Femur (tissue), 1 donor: ENCODE measurements at places on chromosomes 4 and X.
A peak's percentile ranks its signal among the peaks of the same experiment; 100 is the strongest.

DNA sequence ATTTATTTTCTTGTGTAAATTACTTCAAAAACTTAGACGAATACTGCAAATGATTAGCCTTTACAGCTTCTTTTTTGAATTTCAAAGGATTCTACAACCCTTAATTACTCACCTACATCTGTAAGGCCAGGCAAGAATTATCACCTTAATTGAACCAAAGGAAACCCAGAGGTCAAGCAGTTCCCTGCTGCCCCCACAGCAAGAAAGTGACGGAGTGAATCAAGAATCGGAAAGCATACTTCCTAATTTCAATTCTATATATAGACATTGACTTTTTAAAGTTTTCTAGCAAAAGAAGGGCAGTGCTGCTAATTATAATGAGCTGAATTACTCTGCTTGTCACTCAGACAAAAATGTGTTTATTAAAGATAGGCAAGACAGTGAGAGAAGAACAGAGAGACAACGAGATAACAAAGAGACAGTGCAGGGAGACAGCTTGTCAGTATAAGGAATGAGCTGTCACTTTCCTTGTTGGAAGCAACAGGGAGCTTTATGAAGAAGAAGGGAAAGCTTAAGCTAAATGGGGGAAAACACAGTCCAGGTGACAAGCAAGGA, 47.5 kb upstream of the SPANXN4 start:
- no peak for DNase-seq

- DNase-seq = no peak
Measured at GRCh38 chr4:111630705-111631104, 514.5 kb upstream of the FAM241A start.

DNA sequence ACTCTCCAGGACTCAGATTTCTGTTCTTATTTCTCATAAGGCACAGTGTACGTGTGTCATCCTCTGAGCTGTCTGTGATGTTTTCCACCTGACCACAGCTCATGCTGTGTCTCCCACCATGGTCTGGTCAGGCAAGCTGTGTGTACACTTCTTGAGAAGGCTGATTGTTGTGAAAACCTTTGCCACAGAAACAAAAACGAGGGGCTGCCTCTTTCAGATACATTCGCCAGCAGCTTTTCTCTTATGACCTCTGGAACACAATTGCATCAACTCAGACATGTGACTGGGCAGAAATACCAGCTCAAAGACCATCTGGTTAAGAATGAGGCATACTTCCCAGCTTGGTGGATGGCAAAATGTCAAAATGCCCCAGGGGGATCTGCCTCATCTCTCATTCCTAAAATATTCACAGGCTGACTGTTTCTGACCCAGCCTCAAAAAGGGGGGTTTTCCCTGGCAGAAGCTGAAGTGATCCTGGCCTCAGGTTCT, 46.1 kb downstream of the PGRMC2 start:
- peak; percentile 26 for DNase-seq

DNA sequence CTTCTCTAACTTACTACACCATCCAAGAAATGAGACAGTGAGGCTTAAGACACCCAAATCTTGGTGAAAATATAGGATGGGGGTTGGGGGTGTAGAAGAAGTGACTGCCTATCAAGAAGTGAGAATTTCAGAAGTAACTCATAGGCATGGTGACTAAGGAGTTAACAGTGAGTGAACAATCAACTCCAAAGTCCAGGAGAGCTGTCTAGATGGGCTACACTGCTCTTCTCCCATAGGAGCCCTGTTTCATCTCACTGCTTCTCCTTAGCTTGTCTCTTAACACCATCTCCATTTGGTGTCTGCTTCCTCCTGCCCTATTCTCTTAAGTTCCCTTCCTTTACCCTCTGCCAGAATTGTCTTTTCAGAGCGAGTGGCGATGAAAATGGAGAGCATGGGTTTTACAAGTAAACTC, 22.7 kb downstream of the FABP2 start:
- no peak for DNase-seq

DNA sequence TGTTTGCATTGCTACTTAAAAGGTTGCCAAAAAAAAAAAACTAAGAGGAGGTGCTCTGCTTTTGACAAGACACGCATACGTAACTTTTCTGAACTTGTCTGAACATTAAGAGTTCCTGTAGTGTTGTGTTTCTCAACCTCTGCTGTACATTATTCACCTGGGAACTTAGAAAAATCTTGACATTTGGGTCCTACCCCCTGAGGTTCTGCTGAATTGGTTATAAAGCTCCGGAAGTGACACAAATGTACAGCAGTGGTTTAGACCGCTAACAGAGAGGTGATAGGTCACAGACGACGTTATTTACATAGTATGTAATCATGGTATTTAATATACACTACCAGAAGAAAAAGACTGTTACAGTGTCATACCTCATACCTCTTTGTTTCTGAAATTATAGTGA, 61.1 kb downstream of the CPEB2 start:
- no peak for DNase-seq

DNA sequence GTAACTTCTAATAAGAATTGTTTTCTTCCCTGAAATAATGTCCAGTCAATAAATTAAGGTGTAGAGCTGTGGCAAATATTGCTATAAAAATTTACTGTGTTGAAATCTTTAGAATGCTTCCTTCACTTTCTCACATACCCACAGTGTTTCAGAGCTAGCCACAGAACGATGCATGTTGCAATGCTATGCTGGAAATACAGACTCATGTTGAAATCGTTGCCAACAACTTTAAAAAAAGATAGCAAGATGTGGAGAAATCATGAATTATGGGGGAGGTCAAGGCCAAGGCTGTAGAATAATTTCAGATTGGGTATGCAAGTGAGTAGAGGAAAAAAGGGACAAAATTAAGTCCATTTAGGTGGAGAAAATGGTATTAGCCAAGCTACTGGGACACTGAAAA, 204.8 kb downstream of the VEGFC start:
- no peak for DNase-seq

DNA sequence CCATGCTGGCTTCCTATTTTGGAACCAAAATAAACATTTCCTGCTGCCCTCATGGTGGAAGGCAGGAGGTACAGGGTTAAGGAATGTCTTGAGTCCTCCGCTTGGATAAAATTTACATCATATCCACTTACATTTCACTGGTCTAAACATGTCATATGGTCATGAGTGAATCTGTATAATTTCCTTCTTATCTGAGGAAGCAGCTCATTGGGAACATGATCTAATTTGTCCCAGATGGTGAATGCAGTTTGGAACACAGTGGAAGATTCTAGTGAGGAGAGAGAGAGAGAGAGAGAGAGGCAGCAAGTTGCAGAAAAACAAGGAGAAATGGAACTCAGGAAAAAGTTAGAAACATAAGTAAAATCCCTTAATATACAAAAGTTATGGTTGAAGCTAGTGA, 46.8 kb downstream of the MXRA5 start:
- no peak for DNase-seq

GRCh38 chr4:153594210-153594609, 89.9 kb upstream of the TLR2 start:
- DNase-seq = no peak

- no peak for DNase-seq
Measured at GRCh38 chr4:159395693-159396092, 292.8 kb downstream of the RAPGEF2 start.
